Left cardiac atrium (tissue), 4 donors: ENCODE measurements at places on chromosomes 3 and 15. TPM values are rescaled to one million over a fixed set of nuclear protein-coding genes. Genes with fewer than 3 reads are reported as not detected.

Gene CCDC54
- not detected for total RNA-seq

Gene ITIH4
- 5.2 TPM for total RNA-seq

- no peak for DNase-seq
Observed at GRCh38 chr3:189720736-189721417, 89.7 kb downstream of the TP63 start.

- no peak for DNase-seq
Observed at GRCh38 chr3:196868297-196868661, 559 bp downstream of the SENP5 start.

Gene TMA7
- total RNA-seq: 190 TPM

Gene PLCH1
- total RNA-seq: 1.3 TPM

- DNase-seq: no peak
Observed at GRCh38 chr3:148360051-148360450, 337.7 kb upstream of the AGTR1 start.

GRCh38 chr3:123085932-123086627 is 19.3 kb downstream of the PDIA5 start:
- no peak for DNase-seq

Gene MASP1
- 74.7 TPM for total RNA-seq

DNA sequence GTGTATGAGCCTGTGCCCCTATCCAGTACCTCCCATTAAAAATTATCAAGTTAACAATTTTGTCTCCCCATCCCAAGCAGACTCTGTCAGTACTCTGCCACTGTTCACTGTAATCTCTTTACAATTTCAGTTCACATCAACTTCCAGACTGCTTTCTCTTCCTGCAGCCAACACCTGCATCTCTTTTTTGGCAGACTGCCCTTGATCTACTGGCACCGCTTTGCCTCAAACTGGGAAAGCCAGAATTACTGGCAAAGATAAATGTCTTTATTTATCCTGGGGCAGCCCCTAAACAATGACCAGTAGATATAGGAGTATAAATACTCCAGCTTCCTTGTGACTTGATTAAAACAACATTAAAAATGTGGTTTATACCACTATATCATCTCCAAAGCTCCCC is 494.1 kb downstream of the ZNF385D start:
- no peak for DNase-seq

- DNase-seq: no peak
Observed at GRCh38 chr3:184373422-184373821, 4.6 kb downstream of the THPO start.

Gene DGKG
- total RNA-seq: 23.4 TPM

GRCh38 chr3:32577581-32578556 is 7.2 kb upstream of the DYNC1LI1 start:
- DNase-seq: no peak

GRCh38 chr3:167798443-167798842 is 62.9 kb downstream of the SERPINI1 start:
- no peak for DNase-seq

DNA sequence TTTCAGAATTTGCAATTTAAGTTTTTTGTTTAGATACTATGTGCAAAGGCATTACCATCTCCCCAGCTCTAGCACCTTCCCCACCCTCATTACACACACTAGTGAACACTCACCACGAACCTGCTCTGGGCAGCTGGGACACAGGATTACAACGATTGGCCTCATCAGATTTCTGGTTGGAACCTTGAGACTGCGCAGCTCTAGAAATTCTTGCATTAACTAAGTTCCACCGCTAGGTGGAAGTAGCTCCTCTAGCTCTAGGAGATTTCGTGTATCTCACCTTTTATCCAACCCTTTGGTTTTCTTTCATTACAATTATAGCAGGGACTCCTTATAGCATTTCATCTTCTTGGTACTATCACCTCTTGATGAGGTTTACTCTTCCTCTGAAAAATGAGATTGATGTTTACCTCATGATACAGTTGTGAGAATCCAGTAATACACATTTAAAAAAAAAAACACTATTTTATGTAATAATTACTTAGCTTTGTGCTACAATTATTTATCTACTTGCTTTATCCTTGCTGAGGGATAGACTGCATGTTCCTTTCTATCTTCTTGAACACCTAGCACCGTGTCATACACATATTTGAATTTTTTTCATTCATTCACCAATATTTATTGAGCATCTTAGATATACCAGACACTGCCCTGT is 28.7 kb upstream of the PLOD2 start:
- DNase-seq: no peak

- DNase-seq: no peak
Observed at GRCh38 chr3:26623419-26624208, 1.0 kb downstream of the LRRC3B start.

DNA sequence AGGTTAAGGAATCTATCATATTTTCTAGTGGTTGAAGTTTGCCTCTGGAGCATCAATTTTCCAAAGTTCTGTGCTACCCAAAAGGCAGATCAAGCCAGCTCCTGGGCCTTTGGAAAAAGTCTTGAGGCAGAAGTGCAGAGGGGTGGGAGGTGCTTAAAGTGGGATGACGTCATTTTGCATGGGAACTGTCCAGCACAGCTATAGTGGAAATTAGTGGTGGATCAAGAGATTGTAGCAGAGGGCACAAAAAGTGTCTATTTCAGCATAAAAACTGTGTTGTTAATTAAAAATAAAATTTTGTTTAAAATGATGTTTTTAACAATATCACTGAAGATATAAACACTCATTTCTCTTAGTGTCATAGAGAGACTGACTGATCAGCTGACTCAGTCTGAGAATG is 221.9 kb downstream of the LRRN1 start:
- DNase-seq: no peak

Gene ZNF80
- total RNA-seq: not detected

Gene CLEC3B
- total RNA-seq: 132 TPM
